ENCODE measurements at places on chromosomes 16 and 17.

- DNase-seq = peak; percentile 88
These were observed 133.7 kb downstream of the RAB11FIP4 start for GRCh38 chr17:31524926-31525800.

- no peak for DNase-seq
These were observed 195.4 kb downstream of the KATNIP start for GRCh38 chr16:27745348-27745747.

GRCh38 chr16:74652249-74652648 lies 14.4 kb downstream of the RFWD3 start:
- DNase-seq = no peak

DNA sequence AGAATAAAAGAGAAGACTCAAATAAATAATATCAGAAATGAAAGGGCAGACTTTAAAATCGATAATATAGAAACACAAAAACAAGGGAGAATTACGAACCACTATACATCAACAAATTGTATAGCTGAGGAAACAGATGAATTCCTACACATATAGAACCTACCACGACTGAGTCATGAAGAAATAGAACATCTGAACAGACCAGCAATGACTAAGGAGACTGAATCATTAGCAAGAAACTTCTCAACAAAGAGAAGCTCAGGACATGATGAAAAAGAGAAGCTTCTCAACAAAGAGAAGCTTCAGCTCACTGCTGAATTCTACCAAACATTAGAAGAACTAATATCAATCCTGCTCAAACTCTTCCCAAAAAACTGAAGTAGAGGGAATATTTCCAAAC lies 255.9 kb downstream of the CEP112 start:
- DNase-seq = no peak

- DNase-seq = no peak
These were observed 46.6 kb downstream of the HOXB1 start for GRCh38 chr17:48484256-48484655.

GRCh38 chr17:77349976-77350830 lies 209.4 kb downstream of the SEC14L1 start:
- DNase-seq = no peak

DNA sequence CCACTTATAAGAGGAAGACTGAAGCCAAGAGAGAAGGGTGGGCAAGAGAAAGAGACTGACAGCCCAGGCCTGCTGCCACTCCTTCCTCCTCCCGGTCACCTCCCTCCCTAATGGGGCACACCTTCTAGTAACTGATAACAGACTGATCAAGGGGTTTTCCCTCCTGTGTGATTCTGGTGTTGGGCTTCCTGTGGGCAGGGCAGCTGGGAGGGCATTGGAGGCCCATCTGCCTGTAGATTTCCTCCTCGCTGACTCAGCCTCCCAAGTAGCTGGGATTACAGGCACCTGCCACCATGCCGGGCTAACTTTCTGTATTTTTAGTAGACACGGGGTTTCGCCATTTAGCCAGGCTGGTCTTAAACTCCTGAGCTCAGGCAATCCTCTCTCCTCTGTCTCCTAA lies 16.2 kb downstream of the CA4 start:
- peak; percentile 69 for DNase-seq

DNA sequence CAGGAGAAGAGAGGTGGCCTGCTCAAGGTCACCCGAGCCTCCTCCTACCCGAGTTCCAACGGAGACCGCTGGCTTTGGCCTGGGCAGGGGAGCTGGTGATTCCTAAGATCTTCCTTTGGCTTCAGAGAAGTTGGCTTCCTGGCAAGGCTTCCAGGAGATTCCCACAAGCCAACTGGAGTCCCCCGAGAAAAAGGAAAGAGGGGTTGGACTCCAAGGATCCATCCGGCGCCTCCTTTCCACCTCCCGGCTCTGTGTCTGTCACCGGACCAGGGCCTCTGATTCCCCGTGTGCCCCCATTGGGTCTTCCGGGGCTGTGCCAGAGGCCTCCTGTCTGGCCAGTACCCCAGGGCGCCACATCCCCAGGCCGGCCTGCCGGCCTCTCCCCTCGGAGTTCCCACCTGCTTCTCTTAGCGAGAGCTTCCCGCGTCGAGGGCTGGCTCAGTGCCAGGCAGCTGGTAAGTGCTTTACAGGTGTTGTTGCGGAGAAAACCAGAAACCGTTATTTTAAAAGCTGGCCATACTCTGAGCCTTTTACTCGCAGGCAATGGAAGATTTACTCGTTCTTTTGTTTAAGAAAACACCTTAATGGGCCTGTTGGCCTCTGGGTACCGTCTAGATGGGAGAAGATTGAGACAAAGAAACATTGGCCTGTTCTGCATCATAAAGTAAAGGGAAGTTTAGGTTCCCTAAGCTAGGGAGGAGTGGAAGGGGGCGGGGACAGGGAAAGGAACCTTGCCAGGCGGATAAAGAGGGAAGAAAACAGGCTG lies 258.4 kb upstream of the SDK2 start:
- no peak for DNase-seq

DNA sequence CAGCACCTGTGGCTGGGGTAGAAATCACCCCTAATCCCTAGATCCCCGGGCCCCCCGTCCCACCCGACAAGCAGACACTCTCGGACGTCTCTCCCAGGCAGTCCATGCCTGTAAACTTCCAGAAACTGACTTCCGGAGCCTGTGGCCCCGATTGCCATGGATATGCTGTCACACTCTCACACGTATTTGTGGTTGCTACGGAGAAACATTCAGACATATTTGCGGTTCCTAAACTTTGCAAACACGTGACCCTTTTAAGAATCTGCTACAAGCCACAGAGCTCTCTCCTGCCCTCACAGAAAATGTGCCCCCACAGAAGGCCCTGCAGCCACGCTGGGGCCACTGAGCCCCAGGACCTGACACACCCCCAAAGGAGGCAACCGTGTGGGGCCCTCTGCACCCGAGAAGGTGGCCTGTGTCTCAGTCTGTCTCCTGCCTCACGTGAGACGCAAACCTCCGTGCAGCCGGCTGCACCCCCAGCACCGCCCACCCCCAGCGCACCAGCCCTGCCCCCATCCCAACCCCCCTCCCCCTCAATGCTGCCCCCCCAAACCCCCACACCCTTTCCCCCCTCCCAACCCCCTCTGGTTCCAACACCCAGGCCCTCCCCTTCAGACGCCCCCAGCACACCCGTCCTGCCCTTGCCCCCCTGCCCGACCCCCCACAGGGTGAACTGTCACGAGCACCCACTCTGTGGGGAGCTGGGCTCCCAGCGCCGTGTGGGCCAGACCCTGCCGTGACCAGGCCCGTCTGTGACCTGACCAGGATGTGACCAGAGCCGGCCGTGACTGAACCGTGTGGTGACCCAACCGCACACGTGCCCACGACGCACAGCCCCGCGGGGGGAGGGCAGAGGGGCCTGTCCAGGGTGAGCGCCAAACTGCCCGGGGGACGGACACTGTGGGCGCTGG lies 66.3 kb upstream of the METRNL start:
- DNase-seq = no peak

DNA sequence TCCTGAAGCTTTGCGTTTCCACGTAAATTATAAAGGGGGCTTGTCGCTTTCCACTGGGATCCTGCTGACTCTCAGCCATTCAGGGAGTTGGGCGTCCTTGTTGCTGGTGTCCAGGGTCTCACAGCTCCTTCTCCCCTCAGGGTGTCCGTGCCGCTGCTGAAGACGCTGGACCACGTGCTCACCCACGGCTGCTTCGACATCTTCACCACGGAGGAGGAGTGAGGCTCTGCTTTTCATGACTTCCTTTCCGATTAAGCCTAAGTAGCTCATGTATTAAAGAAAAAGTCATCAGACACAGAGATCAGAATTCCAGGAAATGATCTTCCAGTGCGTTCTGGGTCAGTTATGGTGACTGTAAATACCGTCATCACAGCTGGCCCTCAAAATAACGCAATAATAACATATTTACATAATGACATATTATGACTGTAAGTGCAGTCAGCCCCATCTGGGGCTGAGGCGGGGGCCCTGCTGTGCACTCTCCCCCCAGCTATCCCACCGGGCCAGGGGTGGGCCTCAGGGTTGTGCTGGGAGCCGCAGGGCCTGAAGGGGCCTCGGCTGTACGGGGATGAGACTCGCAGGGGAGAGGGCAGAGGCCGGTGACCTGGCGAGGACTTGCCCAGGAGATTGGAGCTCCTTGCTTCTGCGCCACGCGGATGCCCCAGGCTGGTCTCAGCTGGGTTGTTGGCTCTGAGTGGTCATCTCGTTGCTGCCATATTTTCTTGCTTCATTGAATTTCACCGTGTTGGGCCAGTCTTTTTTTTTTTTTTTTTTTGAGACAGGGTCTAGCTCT lies 92.9 kb upstream of the ZNF750 start:
- no peak for DNase-seq

GRCh38 chr17:16250635-16251034 lies 33.6 kb downstream of the PIGL start:
- DNase-seq = no peak

DNA sequence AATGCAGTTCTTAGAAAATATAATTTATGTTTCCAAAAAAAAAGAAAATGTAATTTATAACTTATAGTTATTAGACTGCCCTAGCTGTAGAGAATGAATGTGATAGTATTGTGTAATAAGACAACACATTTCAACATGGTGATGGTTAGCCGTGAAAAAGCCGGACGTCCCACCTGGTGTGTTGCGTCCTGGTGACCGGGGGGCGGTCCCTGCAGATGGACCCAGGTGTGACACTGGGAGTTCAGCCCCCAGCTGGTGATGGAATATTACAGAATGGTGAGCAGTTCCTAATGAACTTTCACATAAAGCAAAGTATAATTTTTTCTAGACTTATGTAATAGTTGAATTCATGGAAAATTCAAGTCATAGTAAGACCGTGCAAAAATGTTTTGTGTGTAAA lies 132.8 kb downstream of the LAT start:
- DNase-seq = no peak

DNA sequence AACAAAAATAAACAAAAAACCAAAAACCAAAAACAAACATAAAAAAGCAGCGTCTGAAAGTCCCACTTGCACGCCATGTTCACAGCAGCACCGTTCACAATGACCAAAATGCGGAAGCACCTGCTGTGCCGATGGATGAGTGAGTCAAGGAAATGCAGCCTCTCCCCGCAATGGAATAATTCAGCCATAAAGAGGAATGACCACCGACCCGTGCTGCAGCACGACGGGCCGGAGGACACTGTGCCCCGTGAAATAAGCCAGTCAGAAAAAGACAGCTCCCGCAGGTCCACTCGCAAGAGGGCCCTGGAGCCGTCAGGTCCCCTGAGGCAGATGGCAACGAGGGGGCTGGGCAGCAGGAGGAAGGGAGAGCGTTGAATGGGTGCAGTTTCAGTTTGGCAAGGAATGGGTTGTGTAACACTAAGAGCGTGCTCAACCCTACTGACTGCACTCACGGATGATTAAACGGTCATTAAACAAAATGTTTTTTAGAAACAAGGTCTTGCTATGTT lies 5.1 kb downstream of the CLCN7 start:
- DNase-seq = no peak

GRCh38 chr17:51860954-51861561 lies 297.5 kb downstream of the CA10 start:
- DNase-seq = peak; percentile 36

DNA sequence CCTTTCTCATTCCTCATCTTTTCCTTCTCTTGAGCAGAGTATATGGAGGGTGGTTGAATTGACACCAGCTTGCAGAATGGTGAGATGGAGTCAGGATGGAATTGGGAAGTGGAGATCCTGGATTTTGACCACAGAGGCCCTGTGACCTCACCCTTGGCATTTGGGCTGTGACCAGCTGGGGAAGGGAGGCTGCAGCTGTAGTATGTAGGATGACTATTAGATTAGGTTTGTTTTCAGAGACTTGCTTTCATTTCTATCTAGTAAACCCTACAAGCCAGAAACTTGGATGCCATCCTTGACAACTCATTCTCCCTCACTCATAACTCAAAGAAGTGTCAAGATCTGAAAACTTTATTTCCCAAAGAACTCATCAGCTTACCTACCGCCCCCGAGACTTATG lies 5.9 kb downstream of the GNGT2 start:
- DNase-seq = no peak

DNA sequence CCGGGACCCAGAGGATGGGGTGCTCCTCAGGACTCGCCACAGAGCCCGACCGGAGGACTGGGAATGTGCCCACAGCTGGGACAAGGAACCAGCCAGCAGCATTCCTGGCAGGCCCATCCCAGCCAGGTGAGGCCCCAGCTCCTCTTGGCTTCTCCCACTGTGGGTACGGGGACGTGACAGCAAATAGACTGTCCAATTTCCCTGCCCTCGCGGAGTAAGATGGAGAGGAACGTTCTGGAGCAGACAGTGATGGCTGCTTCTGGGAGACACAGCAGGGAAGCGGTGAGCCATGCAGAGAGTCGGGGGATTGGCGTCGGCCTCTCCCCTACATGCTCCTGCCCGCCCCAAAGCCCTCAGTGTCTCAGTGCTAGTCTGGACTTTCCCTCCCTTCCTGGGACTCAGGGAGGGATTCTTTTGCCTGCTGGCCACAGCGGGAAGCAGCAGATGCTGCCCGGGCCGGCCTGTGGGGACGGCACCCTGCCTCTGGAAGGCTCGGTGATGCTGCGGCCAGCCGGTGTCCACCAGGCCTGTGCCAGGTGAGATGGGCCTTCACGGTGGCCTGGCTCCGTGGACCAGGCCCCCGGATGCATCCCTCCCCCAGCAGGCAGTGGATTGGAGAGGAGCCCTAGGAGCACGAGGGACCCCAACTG lies 89.1 kb downstream of the SEC14L1 start:
- no peak for DNase-seq

DNA sequence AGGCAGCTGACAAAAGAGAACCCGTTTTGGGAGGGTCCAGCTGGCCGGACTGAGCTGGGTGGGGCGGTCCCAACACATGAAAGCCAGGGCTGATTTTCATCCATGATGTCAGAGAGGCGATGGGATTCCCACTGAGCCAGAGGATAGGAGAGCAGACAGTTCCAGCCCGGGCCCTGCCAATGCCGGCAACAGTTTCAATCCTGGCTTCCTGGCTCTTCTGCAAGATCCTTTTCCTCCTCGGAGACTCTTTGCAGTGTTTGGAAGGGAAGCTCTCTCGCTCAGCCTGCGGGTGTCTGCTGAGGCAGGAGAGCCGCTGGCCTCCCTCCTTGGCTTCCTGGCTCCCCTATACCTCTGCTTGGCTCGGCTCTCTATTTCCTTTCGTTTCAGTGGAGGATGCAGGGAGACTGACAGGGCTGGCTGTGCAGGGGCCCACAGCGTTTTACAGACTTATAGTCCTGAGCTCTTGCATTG lies 145.5 kb upstream of the SOX9 start:
- DNase-seq = no peak

Measured in activated CD4-positive, alpha-beta memory T cell treated with anti-CD3 and anti-CD28 coated beads for 36 hours (primary cell).